ENCODE measurements at places on chromosomes 7 and 10.

DNA sequence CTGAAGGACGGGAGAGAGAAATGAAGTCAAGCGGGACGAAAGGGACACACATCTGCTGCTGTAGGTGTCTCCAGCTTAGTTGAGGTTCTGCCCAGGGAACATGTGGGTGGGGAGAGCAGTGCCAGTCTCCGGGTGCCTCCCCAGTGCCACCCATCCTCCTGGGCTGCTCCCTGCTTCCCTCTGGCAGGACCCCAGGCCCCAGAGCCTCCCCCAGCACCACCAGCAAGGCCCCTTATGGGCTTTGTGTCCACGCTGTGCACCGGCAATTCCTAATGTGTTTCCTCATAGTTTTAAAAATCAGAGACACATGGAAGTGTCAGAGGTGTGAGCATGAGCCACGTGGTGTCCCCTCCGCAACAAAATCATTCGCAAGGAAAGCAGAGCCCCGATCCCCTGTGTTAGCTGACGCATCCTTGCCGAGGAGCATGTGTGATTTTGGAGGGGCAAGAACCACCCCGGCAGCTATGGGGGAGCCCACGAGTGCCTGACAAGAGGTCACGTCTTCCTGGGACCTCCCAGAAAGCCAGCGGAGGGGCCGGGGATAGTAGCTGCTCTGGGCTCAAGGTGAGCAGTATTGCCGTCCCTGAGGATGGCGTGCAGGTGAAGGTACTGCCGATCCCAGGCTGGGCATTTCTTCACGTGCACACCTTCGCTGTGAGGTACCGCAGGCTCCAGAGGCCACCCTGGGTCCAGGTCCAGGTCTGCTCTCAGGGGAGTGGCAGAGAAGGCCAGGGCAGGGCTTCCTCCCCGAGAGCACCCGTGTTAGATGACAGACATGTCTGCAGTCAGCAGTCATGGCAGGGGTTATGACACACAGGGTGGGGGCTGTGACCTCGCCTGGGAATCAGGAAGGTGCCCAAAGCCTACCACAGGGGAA, 448.2 kb upstream of the FOXK1 start:
- no peak for DNase-seq

DNA sequence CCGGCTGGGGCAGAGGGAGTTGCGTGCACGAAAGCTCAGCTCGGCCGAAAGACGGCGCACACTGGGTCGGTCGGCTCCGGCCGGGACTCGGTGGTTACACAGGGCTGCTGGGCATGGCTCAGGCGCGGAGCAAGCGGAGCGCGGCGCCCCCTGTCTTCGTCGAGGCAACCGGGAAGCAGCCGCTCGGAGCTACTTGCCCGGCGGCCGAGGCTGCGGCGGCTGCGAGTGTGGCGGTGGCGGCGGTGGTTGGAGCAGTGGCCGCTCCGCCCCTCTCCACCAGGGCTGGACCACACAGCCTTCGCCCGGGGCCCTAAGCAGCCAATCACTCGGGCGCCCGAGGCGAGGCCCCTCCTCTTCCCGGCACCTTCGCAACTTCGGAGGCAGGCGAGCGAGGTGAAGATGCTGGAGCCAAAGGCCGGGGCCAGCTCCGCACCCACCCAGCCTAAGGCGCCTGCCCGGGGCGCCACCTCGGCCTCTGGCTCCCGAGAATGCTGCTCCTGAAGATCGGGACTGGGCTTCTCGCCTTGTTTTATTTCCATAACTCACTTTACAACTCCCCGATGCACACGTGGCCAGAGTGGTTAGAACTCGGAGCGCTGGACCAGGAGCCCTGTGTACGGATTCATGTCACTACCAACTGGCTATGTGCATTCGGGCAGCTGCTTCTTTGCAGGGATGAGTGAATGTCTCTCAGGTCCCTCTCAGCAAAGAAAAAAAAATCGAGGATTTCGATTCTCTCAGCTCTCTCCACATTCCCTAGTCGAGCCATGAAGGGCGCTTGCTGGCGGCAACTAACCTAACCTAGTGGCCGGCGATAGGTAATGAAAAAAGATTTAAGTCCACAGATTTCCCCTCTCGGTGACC, at the start of gene TLL2:
TSS of gene TLL2 (minus strand) at position 229 of the 864 bp plus-strand sequence. CDS start 241 bp downstream, outside the sequence.
- DNase-seq: peak; percentile 13

DNA sequence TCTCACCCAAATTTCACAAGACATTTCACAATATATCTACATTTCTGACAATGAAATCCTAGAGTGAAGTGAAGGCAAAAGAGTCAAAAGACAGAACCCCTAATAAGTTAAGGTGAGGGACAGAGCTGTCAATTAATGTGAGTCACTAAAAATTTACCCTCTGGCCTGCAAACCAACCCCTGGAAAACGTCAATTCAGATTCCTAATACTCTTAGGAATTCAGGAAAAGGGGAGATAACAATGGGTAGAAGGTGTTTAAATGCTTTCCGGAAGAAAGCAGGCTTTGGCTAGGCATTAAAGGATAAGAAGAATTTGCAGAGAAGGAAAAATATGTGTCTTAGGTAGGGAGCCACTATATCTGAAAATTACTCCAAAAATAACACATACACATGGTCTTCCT, 299.6 kb downstream of the INHBA start:
- no peak for DNase-seq

DNA sequence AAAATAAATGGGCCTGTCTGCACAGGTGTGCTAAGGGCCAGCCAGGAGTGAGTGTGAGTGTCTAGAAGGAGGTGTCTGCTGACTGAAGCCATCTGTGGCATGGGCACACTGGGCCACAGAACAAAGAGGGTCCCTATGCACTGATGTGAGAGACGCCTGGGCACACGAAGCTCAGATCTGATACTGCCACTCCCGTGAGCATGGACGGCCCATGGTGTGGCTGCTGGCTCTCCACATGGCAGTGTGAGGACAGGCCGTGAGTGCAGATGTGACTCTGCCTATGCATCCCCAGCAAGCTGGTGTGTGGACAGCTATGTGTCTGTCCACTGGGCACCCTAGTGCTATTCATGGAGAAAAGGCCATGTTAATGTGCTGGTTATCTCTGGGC, 12.8 kb upstream of the MYL7 start:
- DNase-seq: no peak

DNA sequence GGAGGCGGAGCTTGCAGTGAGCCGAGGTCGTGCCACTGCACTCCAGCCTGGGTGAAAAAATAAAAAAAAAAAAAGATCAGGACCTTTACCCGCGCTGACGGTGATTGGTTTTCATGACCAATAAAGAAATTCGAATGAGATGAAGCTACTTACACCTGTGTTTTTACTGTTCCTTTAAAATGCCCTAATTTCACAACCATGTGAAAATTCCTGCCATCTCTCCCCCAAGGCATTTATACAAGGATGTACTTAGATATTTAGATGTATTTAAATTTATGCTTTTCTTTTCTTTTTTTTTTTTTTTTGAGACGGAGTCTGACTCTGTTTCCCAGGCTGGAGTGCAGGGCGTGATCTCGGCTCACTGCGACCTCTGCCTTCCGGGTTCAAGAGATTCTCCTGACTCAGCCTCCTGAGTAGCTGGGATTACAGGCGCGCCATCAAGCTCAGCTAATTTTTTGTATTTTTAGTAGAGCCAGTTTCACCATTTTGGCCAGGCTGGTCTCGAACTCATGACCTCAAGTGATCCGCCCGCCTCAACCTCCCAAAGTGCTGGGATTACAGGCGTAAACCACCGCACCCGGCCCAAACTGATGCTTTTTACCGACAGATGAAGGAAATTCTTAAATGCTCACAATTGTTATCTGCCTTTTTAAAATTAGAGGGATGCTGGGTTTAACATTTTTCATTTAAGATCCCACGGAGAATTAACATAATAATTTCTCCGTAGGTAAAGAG, 3.1 kb upstream of the PHYH start:
- DNase-seq: no peak

DNA sequence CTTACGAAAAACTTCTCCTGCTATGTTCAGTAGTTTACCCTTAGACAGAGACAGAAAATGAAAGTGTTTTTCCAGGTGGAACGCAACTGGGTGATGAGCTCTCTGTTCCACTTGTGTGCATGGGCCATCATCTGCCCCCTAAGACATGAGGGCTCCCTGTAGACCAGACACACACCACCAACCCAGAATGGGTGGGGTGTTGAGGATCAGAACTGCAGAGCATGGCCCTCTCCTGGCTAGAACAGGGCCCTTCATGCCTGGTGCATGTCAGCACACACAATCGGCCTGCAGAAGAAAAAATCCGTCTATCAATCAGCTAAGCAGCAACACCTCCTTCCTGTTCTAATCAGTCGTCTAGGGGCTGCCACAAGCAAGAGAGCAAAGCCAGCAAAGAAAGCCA, 186.2 kb upstream of the INHBA start:
- DNase-seq: no peak

- DNase-seq: no peak
These were observed 5.8 kb downstream of the TSPAN15 start for GRCh38 chr10:69456880-69457693.

DNA sequence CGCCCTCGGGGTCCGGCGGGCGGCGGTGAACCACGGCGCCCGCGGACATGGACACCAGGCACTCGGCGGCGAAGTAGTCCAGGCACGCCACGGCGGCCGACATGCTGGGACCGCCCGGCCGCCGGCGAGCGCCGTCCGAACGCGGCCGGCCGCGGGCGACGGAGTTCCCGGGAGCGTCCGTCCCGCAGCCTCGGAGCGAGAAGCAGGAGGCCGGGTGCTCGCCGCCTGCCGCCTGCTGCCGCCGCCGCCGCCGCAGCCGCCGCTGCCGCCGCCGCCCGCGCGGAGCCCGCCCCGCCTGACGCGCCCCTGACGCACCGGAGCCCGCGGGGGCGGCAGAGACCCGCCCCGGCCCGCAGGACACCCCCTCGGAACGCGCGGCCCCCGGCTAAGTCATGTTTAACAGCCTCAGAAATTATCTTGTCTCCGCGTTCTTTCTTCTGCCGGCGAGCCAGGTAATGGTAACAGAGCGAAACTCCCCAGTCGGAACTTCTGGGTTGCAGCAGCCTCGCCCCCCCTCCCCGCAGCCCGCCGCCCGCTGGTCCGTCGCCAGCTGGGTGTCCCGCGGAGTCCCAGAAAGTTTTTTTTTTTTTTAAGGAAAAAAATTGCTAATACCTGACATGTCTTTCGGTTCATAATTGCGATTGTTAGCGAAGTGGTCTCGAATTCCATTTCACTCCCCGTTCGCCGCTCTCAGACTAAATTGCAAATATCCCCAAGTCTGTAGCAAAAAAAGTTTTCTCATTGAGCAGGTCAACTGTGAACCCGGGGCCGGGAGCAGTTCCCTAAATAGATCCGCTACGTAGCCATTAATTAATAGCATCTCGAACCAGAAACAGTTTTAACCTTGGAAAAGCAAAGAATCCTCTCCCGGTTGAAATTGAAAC, at the start of gene KLF14:
TSS of gene KLF14 (minus strand) at position 277 of the 884 bp plus-strand sequence. CDS start at position 103, 174 bp downstream.
- DNase-seq: peak; percentile 2

Data from stimulated activated CD8-positive, alpha-beta memory T cell treated with anti-CD3 and anti-CD28 coated beads, Interleukin-7, amount 100 ng/mL, for 1 hour (primary cell).